ENCODE measurements at places on chromosomes 11 and 22. TPM values are rescaled to one million over a fixed set of nuclear protein-coding genes. Genes with fewer than 3 reads are reported as not detected.

The TSSK2 gene
- total RNA-seq, result not detected

GRCh38 chr11:12474871-12475270 is 97.5 kb downstream of the PARVA start:
- no peak for DNase-seq

DNA sequence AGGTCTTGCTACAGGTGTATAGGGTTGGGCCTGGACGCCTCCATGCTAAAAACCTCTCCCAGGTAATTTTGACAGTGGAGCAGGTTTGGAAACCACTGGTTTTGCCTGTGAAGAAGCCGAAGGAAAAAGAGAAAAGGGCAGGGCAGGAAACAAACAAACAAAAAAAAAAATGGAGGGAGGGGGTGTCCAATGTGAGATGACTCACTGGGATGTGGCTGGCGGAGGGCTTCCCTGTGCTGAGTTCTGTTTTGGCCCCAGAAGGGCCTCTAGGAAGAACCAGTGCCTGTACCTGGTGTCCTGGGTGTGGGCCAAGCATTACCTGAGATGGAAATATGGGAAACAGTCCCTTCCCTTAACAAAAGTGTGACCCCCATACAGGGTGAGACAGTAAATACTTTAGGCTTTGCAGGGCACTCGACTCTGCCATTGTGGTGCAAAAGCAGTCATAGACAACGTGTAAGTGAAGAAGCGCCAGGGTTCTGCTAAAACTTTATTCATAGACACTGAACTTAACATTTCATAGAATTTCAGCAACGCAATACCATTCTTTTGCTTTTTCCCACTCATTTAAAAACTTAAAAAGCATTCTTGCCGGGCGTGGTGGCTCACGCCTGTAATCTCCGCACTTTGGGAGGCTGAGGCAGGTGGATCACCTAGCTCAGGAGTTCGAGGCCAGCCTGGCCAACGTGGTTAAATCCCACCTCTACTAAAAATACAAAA is 9.5 kb upstream of the DGKZ start:
- DNase-seq, result no peak

DNA sequence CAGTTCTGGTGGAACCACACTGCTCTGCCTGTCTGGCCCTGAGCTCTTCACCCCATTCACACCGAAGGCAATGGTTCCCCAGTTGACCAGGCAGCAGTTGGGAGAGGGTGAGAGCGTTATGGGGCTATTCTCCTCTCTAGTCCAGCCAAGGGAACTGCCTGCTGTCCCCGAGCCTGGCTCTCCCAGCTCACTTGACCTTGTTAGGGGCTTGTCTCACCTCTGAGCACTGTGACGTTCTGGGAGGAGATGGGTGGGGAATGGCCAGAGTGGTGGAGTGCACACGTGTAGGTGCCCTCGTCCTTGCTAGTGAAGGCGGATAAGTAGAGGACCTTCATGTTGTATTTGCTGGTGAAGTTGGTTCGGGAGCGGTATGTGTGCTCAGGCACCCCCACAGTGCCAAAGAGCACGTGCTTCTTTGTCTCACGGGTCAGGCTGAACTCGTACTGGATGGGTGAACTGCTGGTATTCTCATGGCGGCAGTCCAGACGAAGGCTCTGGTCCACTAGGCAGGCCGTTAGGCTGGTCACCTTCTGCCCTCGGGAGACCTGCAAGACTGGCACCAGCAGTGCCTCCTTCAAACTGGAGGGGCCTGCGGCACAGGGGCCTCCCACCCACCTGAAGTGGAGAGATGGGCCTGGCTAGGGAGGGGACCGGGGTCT is 3.0 kb downstream of the THY1 start:
- no peak for DNase-seq

- no peak for DNase-seq
Observed at GRCh38 chr22:26450453-26451185, 21.6 kb downstream of the ASPHD2 start.

- no peak for DNase-seq
Observed at GRCh38 chr11:65871811-65872548, 620 bp downstream of the EFEMP2 start.

DNA sequence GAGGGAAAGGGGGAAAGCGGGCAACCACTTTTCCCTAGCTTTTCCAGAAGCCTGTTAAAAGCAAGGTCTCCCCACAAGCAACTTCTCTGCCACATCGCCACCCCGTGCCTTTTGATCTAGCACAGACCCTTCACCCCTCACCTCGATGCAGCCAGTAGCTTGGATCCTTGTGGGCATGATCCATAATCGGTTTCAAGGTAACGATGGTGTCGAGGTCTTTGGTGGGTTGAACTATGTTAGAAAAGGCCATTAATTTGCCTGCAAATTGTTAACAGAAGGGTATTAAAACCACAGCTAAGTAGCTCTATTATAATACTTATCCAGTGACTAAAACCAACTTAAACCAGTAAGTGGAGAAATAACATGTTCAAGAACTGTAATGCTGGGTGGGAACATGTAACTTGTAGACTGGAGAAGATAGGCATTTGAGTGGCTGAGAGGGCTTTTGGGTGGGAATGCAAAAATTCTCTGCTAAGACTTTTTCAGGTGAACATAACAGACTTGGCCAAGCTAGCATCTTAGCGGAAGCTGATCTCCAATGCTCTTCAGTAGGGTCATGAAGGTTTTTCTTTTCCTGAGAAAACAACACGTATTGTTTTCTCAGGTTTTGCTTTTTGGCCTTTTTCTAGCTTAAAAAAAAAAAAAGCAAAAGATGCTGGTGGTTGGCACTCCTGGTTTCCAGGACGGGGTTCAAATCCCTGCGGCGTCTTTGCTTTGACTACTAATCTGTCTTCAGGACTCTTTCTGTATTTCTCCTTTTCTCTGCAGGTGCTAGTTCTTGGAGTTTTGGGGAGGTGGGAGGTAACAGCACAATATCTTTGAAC is 6.8 kb downstream of the MALAT1 start:
- DNase-seq, result no peak

The SEC14L2 gene
- 9.5 TPM for total RNA-seq

The OR4C13 gene
- total RNA-seq, result not detected

- DNase-seq, result no peak
Observed at GRCh38 chr11:19715373-19715772, 2.7 kb downstream of the NAV2 start.

The POTEH gene
- not detected for total RNA-seq

The PCNX3 gene
- total RNA-seq, result 7.0 TPM

The CDHR5 gene
- not detected for total RNA-seq

Data from occipital lobe (tissue), 3 donors.